NCI-H460 (cell line): ENCODE measurements at places on chromosomes 13 and 19. TPM values are rescaled to one million over a fixed set of nuclear protein-coding genes. Genes with fewer than 3 reads are reported as not detected.

The UBL3 gene
- 10.4 and 11.8 TPM in 2 replicates for total RNA-seq

The RASAL3 gene
- not detected in 2 replicates for total RNA-seq

The DIRAS1 gene
- 0.54 and 1.0 TPM in 2 replicates for total RNA-seq

The SRRM5 gene
- 0.10 and 0.55 TPM in 2 replicates for total RNA-seq
